ENCODE measurements at places on chromosomes 2 and 18.

DNA sequence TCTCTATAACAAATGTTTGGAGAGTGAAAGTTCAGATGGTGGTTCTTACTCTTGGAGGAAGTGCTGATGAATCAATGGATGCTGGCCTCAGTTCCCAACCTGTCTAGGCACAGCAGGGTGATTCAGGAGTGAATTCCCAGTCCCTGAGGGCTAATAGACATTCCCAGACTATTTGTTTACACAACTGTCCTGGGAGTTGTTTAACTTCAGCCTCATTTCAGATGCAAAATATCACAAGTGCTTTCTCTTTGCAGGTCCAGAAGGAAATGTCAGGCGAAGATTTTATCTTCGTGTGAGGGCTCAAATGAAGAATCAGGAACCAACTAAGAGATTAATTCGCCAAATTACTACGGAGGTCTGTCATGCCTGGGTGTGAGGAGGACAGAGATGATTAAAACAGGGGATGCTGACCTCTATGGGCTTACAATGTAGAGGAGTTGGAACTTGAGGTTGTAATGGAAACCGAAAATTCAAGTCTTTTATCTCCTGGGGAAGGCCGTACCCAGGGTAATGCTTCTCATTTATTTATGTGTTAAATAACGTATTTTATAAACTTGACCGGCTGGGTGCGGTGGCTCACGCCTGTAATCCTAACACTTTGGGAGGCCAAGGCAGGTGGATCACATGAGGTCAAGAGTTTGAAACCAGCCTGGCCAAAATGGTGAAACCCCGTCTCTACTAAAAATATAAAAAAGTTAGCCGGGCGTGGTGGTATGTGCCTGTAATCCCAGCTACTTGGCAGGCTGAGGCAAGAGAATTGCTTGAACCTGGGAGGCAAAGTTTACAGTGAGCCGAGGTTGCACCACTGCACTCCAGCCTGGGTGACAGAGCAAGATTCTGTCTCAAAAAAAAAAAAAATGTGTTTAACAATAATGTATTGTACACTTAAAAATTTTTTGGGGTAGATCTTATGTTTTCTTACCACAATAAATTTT, 38.7 kb upstream of the SLC1A4 start:
- no peak for DNase-seq
- peaks cover 49% of the 10 kb centered on the region for H3K4me1 ChIP-seq
- no peak overlapping the region for H3K27ac ChIP-seq
- H3K36me3 ChIP-seq: no peaks in the 10 kb centered on the region

- no peaks in the 10 kb centered on the region for H3K27me3 ChIP-seq
- no peak overlapping the region for H3K27ac ChIP-seq
- H3K4me3 ChIP-seq: no peak overlapping the region
Measured at GRCh38 chr2:235021752-235022151, 69.9 kb downstream of the SH3BP4 start.

DNA sequence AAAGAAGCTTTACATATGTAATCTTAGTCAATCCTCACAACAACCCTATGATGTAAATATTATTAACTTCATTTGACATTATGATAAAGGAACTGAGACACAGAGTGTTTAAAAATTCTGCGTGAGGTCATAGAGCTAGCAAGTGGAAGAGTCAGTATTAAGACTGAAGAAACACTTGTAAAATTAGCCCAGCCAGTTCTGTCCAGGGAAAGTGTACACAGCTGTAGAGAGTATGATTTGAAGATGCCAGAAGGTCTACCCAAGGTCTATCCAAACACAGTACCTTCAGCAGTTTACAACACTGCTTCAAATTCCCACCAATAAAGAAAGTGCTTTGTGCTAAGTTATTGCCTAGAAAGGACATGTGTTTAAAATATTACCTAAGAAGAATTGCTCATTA, 51.7 kb upstream of the ITPRID2 start:
- H3K27me3 ChIP-seq: no peaks in the 10 kb centered on the region
- peaks cover 23% of the 10 kb centered on the region for H3K4me1 ChIP-seq
- no peaks in the 10 kb centered on the region for H3K36me3 ChIP-seq

- H3K36me3 ChIP-seq: no peaks in the 10 kb centered on the region
- peaks cover 8% of the 10 kb centered on the region for H3K27me3 ChIP-seq
- no peak overlapping the region for H3K27ac ChIP-seq
- no peaks in the 10 kb centered on the region for H3K4me1 ChIP-seq
- H3K4me3 ChIP-seq: no peak overlapping the region
Measured at GRCh38 chr2:132671151-132671835, 1.3 kb upstream of the LYPD1 start.

- H3K4me1 ChIP-seq: peaks cover 7% of the 10 kb centered on the region
- no peak overlapping the region for H3K27ac ChIP-seq
- no peak for DNase-seq
- H3K36me3 ChIP-seq: no peaks in the 10 kb centered on the region
Measured at GRCh38 chr18:24400587-24400986, 3.0 kb upstream of the OSBPL1A start.

DNA sequence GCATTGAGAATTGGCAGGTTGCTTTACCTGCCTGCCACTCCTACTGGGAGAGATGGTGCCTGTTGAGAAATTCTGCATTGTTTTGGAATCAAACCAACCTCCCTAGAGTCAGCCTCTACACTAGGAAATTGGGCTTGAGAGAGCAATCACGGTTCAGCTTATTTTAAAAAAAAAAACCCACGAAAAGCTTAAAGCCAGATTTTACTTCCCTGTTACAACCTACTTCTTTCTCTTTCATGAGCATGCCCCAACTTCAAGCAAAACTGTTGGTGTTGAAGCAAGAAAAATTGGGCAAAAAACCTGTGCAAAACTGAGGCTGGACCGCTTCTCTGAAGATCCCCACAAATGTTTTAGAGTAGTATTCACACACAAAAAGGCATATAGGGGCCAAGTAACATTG, 134.6 kb upstream of the ZEB2 start:
- H3K27ac ChIP-seq: no peak overlapping the region
- H3K4me1 ChIP-seq: no peaks in the 10 kb centered on the region
- H3K4me3 ChIP-seq: no peak overlapping the region
- no peaks in the 10 kb centered on the region for H3K36me3 ChIP-seq
- H3K27me3 ChIP-seq: no peaks in the 10 kb centered on the region

- no peak overlapping the region for H3K4me3 ChIP-seq
- no peak for DNase-seq
- no peaks in the 10 kb centered on the region for H3K36me3 ChIP-seq
- H3K4me1 ChIP-seq: peaks cover 52% of the 10 kb centered on the region
- H3K27me3 ChIP-seq: no peaks in the 10 kb centered on the region
- peak overlapping the region; percentile 10 for H3K27ac ChIP-seq
Measured at GRCh38 chr18:21265971-21266673, 24.1 kb downstream of the GREB1L start.

DNA sequence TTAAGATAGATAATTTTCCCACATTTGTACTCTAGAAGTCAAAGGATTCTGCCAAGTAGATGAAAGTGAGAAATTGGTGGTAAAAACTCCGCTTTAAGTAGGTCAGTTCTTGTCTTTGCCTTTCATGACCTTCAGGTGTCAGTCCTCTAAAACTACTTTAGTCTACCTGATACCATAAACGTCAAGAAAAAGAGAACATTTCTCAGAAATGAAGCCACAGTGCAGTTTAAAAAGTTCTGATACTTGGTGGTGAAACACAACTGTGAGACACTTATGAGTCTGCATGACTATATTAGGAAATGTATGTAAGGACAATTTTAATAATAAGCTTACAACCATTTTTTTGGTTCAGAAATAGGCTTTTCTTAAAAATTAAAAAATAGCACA, 583.3 kb downstream of the SATB2 start:
- no peak overlapping the region for H3K27ac ChIP-seq
- no peak for DNase-seq
- no peaks in the 10 kb centered on the region for H3K4me1 ChIP-seq
- no peaks in the 10 kb centered on the region for H3K27me3 ChIP-seq
- H3K36me3 ChIP-seq: no peaks in the 10 kb centered on the region
